Stimulated activated CD8-positive, alpha-beta memory T cell treated with anti-CD3 and anti-CD28 coated beads, Interleukin-4, amount 100 ng/mL, for 1 hour (primary cell): ENCODE measurements at places on chromosomes 4 and X.

DNA sequence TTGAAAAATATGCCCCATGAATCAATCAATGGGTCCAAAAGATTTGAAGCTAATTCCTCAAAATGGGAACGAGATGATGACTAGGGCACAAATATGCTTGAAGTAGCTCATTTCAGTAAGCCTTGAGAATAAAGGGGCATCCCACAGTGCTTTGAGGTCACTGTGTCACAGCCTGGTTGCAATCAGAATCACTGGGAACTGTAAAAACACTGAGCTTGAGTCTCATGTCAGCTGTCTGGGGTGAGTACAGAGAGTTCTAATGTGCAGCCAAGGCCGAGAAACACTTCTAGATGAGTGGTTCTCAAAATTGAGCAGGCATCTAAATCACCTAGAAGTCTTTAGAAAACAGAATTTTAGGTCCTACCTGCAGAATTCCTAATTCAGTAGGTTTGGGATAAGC is 120.5 kb upstream of the EGFL6 start:
- DNase-seq: no peak

DNA sequence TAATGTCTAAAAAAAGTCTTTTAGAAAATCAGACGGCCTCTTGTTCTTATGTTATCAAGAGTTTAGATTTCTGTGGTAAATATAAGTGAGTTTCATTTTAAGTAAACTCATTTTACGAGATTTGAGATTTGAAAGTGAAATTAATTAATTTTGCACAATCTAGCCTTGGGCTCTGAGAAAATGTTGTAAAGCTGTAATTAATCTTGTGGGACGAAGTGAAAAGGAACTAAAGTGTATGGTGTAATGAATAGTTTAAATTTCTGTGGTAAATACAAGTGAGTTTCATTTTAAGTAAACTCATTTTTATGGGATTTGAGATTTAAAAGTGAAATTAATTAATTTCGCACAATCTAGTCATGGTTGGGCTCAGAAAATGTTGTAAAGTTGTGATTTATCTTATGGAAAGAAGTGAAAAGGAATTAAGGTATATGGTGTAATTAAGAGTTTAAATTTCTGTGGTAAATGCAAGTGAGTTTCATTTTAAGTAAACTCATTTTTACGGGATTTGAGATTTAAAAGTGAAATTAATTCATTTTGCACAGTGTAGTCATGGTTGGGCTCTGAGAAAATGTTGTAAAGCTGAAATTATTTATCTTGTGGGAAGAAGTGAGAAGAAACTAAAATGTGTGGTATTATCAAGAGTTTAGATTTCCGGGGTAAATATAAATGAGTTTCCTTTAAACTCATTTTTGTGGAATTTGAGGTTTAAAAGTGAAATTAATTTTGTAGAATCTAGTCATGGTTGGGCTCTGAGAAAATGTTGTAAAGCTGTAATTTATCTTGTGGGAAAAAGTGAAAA is 1.6 kb downstream of the SCML1 start:
- DNase-seq: no peak

DNA sequence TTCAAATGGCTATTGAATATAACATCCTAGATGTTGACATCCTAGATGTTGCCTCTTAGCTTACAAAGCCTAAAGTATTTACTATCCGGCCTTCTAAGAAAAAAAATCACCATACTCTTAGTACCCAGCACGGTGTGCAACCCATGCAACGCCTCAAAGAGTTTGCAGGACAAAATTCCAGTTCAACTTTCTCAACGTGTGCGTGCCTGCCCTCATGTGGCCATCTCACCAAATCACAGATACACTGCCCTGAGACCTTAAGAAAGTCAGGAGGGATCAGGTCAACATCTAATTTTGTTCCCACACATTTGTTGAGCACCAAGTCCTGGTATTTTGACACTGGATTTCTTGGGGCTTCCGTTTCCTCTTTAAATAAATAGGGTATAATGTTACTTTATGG is 68.3 kb downstream of the CRMP1 start:
- no peak for DNase-seq

DNA sequence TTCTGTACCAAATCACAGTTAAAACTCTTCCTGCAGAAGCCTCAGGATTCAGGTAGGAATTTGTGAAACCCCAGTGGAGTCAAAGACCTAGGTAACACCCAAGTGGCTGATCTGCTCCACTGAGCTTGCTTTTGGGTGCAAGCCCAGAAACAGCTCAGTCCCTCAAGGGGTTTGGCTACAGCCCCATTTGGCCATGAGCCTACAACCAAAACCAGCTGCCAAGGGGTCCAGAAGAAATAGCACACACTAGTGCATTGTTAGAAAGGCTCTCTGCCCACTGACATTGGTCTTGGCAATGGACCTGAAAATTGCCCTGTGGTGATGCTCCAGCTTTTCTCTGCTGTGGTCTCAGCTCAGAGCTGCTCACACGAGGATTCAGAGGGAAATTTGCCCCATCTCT is 577.4 kb upstream of the INTU start:
- no peak for DNase-seq

- no peak for DNase-seq
These were observed 2.5 kb downstream of the RPS4X start for GRCh38 chrX:72274526-72274925.

DNA sequence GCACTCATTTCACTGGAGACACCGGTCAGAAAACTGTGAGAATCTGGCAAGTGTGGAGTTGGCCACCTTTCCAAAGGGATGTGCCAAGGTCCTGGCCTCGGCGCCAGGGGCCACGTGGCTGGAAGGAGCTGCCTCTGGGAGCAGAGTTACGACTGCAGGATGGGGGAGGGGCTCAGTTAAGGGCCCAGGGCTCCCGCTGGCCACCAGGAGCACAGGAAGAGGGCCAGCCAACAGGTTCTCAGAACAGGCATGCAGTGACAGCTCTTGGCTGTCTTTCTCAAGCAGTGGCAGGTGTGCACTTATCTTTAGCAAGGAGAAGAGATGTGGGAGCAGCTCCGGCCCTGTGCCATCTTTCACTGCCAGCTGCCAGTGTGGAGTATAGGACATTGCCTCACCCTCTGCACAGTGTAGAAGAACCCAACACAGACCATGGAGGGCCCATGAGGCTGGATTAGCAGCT is 115.9 kb upstream of the RBPJ start:
- DNase-seq: no peak

- no peak for DNase-seq
These were observed 73.9 kb downstream of the CXXC4 start for GRCh38 chr4:104420766-104421165.

DNA sequence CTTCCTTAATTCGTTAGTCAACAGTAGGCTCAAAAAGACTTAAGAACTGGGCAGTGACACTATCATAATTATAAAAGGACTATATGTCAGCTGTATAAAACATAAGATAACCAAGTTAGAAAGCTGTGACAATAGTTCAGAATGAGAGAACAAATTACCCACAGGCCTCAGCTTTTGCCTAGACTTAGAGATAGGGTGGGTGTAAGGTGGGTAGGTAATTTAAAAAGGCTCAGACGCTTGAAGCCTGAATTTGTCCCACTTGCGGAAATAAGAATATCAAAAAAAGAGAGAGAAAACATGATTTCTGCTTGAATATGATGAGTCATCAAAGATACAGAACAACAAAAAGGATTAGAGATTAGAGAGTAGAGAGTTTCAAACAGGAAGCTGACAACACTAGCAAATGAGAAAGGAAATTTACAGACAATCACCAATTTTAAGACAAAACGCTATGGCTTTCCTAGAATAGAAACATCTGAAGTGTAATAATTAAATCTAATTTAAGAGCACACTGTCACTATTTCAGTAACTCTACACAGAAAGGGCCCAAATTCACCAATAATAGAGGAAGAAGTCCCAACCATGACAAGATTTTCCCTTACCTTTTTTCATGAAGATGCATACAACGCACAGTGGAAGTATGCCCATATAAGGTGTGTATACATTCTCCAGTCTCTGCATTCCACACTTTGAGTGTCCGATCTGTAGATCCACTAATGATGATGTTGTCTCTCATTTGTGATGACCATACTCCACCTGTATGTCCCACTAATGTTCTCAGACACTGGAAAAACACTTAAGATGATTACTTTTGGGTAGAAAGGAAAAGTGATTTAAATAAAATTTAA is 208.1 kb downstream of the FBXW7 start:
- DNase-seq: no peak

- no peak for DNase-seq
These were observed 138.9 kb downstream of the MAPK10 start for GRCh38 chr4:86221002-86221401.

DNA sequence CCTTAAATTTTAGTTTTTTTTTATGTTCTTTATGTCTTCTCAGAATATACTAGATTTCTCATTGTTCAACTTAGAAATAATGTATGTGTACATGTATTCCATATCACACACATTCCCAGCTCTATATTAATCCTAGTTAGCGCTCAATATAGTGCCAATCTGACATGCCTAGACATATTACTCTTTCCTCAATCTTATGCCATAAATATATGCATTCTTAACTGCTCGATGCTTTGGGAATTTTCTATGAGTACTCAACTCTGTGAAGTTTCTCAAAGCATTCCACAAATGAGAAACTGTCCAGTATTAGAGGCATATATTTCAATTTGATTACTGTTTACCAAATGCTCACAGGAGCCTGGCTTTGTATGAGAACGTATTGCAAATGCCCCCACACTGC is 231.2 kb upstream of the VEGFC start:
- DNase-seq: no peak

- no peak for DNase-seq
These were observed 156.1 kb upstream of the IRS4 start for GRCh38 chrX:108892501-108892900.

- DNase-seq: no peak
These were observed 57.2 kb upstream of the MAML3 start for GRCh38 chr4:140211161-140211560.

GRCh38 chr4:125155251-125155650 is 159.5 kb upstream of the FAT4 start:
- no peak for DNase-seq

DNA sequence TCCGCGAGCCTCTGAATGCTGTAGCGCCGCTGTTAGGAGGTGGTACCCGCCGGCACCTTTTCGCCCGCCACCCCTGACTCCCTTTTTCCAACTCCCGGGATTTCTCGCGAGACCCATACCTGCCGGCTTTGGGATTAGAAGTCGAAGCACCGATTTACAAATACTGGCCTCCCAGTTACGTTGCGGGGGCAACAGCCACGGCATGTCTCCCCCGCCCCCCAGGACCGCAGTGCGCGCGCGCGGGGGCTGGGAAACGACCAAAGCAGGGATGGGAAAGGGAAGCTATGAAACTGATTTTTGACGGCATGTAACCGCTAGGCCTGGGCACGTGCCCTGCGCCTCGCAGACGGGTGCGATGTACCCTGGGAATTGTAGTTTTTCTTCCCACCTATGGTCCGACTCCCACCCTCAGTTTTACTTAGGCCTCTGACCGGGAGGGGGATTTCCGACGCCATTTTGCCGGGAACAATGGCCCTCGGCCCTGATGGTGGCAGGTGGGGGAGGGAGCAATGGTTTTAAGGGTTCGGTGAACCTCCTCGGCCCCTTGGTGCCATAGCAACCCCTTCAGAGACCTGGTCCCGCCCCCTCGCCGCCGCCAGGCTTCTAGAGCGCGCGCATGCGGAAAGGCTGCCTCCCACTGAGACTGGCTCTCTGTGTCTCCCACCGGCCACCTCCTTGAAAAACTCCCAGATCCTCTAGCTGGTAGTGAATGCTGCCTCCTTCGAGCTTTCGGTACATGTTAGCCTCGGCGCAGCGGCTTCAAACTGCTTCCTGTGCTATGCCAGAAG is 772 bp upstream of the WNK3 start:
- no peak for DNase-seq

GRCh38 chrX:15151267-15152186 is 118.4 kb downstream of the ASB9 start:
- DNase-seq: no peak

- DNase-seq: no peak
These were observed 243.8 kb upstream of the LDB2 start for GRCh38 chr4:17142232-17142711.

- no peak for DNase-seq
These were observed 73.7 kb downstream of the RTL9 start for GRCh38 chrX:110432091-110432905.

- no peak for DNase-seq
These were observed 40.5 kb upstream of the LRBA start for GRCh38 chr4:151055539-151055938.

DNA sequence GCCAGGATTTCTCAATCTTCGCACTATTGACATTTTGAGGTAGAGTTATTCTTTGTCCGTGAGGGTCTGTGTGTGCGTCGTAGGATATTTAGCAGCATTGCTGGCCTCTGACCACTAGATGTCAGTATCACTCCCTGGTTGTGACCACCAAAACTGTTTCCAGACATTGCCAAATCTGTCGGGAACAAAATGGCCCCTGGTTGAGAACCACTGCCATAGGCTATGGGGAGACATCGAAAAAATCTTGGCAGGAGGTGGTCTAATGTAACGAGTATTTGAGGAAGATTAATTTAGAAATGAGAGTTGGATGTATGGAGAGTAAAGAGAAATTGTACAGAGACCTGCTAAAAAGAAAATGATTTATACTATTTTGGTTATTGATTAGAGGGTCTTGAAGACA is 108.4 kb downstream of the DOCK11 start:
- DNase-seq: no peak

DNA sequence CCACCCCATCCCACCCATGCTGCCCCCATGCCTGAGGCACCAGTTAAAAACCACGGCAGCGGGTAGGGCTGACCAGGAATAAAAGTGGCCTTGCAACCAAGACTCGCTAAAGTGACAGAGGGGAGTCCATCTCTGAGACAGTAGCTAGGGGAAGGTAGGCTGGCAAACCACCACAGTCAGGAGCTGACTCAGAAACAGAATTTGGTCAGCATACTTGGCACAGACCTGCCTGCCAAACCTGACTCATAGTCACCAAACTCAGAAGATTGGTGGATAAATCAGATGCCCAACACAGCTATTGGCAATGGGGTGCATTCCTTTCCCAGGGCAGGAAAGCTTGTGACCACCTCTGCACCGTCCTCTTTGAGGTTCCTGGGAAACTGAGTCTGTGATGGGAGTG is 193.8 kb downstream of the BCOR start:
- no peak for DNase-seq

GRCh38 chrX:46029777-46030176 is 515.4 kb downstream of the ZNF674 start:
- no peak for DNase-seq

- no peak for DNase-seq
These were observed 11.9 kb downstream of the STARD8 start for GRCh38 chrX:68659385-68659784.

DNA sequence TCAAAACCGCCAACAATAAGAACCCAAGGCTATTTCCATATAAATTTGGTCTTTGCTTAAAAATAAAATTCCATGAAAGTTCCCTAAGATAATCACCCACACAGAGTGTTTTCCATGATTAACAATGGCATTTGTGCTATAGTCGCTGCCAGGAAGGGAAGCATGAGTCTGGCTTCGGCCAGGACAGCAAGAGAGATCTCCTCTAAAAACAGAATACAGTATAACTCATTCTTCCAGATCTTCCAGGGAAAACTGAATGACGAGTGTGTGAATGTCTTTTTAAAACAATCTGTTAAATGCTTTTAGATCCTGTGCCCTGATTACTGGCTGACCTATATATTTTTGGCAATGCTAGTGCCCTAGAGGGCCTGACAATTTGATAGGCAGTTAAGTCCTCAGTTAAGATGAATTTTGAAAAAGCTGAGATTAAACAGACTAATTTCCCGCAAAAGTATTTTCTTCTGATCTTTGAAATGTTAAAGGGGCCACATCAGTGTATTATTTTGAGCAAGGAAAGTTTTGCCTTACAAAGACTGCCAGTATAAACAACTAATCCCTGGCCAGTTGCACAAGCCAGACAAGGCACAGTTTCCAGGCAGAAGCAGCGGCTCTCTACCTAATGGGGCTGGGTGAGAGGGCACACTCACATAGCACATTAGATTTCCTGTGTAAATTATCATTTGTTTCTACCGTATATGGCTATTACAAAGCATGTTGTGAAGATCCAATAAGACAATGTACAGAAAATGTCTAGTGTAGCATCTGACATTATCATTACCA is 127.3 kb downstream of the DCHS2 start:
- no peak for DNase-seq
